ENCODE measurements at places on chromosomes 16 and 17.

DNA sequence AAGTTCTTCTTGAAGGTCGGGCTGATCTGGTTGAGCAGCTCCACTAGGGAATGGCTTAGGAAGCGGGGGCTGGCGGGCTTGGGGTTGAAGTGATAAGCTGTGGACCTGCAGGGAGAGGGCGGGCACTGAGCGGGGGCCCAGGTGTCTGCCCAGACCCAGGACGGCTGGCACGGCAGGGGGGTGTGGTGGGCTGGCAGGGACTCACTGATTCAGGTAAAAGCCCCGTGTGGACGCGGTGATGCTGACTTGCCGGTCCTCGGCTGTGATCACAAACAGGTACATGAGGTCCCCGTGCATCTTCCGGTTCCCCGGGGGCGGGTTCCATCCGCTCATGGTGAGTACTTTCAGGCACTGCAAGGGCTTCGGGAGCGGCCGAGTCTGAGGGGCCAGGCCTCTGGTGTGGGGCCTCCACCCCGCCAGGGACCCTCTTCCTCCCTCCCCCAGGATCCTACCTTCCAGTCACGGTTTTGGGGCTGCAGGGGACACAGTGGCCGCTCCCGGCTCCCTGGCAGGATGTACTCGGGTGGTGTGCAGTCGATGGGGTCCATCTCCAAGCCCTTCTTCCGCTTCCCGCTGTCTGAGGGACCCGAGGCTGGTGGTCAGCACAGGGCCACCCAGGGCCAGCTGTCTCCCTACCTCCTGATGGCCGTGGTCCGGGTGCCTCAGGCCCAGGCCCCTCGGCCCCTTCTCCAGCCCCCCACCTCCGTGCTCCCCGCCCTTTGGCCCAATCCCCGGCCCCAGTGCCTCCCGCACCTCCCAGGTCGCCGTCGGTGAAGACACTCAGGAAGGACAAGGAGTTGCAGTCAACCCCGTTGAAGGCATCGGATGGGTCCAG, 10.2 kb downstream of the CLUH start:
- DNase-seq = no peak

- no peak for DNase-seq
Measured at GRCh38 chr17:3900646-3901045, 7.8 kb upstream of the CAMKK1 start.

DNA sequence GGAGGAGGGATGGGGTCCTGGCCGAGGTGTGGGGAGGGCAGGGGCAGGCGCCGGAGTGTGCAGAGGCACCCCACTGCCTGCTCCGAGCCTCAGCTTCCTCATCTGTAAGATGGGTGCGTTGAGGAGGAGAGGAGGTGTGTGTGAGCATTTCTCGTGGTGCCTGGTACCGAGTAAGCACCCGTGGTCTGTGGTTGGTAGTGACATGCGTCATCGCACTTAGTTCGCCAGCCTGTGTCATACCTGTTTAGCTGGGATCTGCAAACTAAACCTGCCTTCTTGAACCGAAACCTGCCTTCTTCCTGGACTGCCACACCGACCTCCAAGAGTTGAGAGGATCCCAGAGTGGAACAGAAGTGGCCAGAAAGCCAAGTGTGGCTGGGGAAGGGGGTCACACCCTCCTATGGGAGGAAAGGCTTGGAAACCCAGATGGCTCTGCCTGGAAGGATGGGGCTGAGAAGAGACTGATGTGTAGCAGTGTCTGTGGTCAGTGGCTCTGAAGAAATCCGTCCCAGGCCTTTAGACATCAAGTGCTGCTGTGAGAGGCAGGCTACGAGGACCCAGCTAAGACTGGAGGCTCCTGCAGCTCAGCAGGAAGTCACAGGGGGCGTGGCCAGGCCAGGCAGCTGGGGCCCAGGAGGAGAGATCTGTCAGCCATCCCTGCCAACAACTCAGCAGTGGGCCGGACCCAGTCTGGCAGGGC, 162.6 kb upstream of the PLCG2 start:
- DNase-seq = peak; percentile 41

GRCh38 chr16:53848277-53848942, 144.5 kb downstream of the FTO start:
- no peak for DNase-seq

DNA sequence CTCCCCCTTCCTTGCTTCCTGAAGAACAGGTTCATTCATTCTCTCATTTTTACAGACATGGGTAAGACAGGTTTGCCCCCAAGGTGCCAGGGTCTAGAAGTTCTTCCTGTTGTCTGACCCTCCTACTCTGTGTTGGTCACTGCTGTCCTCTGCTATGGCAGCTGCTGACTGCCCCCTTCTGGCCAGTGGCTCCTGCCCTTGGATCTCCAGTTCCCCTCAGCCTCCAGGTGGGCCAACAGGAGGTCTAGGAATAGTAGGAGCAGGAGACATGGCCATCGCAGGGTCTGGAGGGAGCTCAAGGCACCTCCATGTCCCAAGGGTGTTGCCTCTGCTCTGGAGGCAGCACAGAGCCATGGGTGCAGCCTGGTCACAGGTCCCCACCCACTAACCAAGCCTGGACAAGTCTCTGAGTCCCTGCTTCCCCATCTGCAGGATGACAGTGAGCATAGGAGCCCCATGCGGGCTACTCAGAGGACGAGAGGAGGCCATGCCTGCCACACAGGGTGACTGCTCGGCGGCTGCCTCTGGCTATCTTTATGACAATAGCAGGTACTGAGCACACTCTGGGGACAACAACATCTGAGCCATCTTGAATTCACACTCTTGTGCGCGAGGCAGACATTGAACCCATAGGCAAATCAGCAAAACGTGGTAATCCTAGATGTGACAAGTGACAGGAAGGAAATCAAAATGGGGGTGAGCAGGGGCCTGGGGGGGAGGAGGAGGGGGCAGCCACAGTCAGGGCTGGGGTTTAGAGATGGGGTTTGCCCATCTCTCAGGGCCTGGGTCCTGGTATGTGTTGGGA, 27.0 kb upstream of the NXPH3 start:
- DNase-seq = no peak

GRCh38 chr17:44389723-44390202, 314 bp upstream of the ITGA2B start:
- DNase-seq = no peak

DNA sequence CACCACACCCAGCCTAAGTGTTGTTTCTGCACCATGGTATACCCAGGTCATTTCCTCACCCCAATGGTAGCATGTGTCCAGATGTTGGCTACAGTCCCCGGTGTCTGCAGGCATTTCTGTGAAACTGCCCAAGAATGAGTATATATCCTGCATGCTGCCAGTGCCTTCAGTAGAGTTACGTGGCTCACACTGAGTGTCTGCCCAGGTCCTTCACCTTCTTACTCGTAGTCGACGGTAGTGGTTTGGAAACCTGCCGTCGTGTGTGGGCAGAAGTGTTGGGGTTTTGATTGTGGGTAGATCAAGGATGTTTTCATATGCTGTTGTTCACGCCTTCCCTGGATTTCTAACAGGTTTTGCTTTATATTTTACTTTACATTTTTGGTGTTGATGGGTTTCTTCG, 16.8 kb downstream of the TCF25 start:
- no peak for DNase-seq

DNA sequence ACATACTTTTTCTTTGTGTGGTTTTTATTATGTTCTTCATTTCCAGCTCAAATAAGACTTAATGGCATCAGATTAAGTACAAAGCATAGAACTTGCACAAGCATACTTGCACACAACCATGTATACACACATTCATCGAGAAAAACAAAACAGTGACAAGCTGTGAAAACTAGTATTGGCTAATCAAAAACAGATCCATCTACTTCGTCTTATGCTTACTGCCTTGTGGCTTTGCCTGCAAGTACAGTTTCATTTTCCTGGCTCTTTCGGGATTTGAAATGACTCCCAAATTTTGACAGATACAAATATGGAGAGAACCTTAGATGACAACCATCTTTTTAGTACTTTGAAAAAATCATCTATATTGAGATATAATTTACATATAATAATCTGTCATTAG, 338.3 kb downstream of the BCAS3 start:
- no peak for DNase-seq

GRCh38 chr16:83574388-83574787, 233.4 kb upstream of the HSBP1 start:
- DNase-seq = no peak

- DNase-seq = no peak
Measured at GRCh38 chr17:62760059-62760944, 47.8 kb downstream of the MARCHF10 start.

DNA sequence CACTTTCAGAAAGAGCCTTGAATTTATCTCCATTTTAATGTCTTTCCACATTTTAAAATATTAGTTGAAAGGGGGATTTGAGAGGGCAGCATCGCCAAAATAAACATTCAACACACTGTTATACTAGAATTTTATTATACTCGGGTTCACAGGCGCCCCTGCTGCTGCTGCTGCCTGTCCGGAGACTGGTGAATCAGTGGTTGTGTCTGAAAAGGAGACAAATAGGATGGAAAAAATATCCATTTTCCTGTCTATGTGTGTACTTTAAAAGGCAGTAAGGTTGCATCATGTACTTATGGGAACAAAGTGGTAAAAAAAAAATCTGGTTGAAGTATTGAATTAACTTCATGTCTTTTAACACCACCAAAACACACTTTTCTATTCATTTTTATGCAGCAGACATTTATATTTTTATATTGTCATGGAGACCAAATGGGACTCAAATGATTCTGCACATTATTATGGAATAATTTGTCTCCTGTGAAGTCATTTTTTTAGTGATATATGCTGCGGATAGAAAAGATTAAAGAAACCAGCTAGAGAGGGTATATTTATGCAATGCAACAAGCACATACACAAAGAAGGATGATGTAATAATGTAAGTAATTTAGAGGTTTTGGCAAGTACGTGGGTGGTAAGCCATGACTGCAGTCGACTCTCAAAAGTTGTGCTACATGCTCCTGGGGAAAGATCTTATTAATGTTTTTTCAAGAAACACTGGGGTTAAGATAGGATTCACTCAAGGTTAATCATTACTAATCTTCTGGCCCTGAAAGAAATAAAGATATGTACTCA, 759.0 kb upstream of the SOX9 start:
- DNase-seq = no peak

- DNase-seq = peak; percentile 39
Measured at GRCh38 chr17:17391668-17392370, 85.0 kb upstream of the MED9 start.

- DNase-seq = no peak
Measured at GRCh38 chr17:81703747-81704654, 834 bp downstream of the MRPL12 start.

- DNase-seq = no peak
Measured at GRCh38 chr17:79602621-79603020, 8.2 kb downstream of the RBFOX3 start.

GRCh38 chr17:27457360-27457715, 1.1 kb downstream of the KSR1 start:
- DNase-seq = no peak

GRCh38 chr17:63686138-63686685, 13.7 kb downstream of the LIMD2 start:
- DNase-seq = no peak

GRCh38 chr16:55152875-55153390, 171.1 kb upstream of the IRX6 start:
- DNase-seq = no peak

DNA sequence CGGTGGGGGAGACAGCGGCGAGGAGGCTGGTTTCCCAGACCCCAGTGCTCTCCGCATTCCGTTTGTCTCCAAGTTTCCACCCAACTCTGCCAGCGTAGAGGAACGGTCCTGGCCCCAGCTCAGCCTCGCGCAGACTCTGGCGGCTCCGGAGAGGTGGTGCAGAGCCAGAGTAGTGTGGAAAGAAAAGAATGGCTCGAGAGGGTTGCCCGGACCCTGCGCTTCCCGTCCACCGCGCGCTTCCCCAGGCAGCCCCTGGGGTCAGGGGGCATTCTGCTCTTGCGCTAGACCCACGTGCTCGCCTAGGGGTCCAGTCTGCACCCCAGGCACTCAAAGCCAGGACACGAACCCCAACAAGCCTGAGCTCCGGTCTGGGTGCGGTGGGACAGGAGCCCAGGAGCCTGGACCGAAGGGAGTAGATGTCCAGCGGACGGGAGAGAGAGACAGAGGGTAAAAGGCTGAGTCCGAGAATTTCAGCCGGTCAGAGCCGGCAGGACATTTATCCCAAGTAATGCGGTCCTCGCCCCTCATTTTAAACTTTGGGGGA, 3.8 kb downstream of the PMP22 start:
- no peak for DNase-seq

DNA sequence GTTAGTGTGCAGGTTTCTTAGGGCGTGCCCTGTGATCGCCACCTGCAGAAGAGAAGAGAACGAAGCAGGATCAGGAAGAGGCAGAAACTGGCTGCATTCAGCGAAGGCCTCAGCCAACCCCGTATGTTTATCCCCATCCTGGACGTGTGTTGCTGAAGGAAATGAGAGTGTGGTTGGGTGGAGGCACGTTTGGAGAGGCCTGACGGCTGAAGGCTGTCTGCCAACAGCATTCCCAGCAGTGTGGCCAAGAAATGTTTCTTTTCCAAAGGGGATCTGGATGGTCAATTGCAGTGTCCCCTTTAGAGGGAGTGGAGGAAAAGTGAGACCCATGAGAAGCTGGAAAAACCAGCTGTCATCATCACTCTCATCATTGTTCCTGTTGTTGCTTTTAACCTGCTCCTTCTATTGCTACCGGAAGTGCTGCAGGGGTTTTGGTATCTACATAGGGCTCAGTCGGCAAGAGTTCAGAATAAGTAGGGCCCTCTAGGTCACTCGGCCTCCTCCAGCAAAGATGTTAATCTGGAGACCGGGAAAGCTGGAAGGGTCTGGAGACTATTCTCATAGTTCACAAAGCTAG, 46.5 kb upstream of the SLC47A1 start:
- no peak for DNase-seq

- peak; percentile 22 for DNase-seq
Measured at GRCh38 chr16:81873843-81874752, 95.0 kb downstream of the PLCG2 start.

Data from stimulated activated CD4-positive, alpha-beta T cell treated with anti-CD3 and anti-CD28 coated beads, Interleukin-1b, Interleukin-23, amount 100 ng/mL, for 4 hours (primary cell).